ENCODE measurements at places on chromosomes 6 and 20. TPM values are rescaled to one million over a fixed set of nuclear protein-coding genes. Genes with fewer than 3 reads are reported as not detected.

DNA sequence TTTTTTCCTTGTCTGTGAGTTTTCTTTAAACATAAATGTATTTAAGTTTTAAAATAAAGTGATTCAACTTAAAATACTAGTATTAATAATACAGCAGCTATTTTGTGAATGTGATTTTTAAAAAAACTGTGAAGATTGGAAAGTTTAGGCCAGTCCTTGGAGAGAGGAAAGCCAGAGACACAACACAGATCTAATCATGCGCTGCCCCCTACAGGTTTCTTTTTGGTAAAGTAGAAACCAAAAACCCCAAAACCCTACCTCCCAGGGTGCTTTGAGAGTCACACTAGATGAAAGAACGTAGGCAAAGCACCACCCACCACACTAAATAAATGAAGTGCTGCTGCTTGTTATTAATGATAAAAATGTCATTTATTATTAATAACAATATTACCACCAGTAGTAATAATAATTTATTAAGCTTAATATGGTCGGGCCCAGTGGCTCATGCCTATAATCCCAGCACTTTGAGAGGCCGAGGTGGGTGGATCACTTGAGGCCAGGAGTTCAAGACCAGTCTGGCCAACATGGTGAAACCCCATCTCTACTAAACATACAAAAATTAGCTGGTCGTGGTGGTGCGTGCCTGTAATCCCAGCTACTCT is 33.7 kb downstream of the SLC9A8 start:
- peaks cover 52% of the 10 kb centered on the region for H3K36me3 ChIP-seq
- H3K4me1 ChIP-seq: no peaks in the 10 kb centered on the region
- H3K27ac ChIP-seq: no peak overlapping the region
- no peaks in the 10 kb centered on the region for H3K27me3 ChIP-seq
- no peak overlapping the region for H3K4me3 ChIP-seq
- peak; percentile 60 for DNase-seq

GRCh38 chr6:43614396-43614730 is 14.7 kb downstream of the GTPBP2 start:
- DNase-seq: no peak
- no peaks in the 10 kb centered on the region for H3K36me3 ChIP-seq
- no peak overlapping the region for H3K4me3 ChIP-seq
- H3K4me1 ChIP-seq: no peaks in the 10 kb centered on the region
- no peak overlapping the region for H3K27ac ChIP-seq

- H3K27ac ChIP-seq: no peak overlapping the region
- no peak for DNase-seq
- H3K36me3 ChIP-seq: no peaks in the 10 kb centered on the region
- no peaks in the 10 kb centered on the region for H3K4me1 ChIP-seq
- H3K27me3 ChIP-seq: no peaks in the 10 kb centered on the region
Observed at GRCh38 chr6:168124921-168125320, 45.9 kb upstream of the FRMD1 start.

DNA sequence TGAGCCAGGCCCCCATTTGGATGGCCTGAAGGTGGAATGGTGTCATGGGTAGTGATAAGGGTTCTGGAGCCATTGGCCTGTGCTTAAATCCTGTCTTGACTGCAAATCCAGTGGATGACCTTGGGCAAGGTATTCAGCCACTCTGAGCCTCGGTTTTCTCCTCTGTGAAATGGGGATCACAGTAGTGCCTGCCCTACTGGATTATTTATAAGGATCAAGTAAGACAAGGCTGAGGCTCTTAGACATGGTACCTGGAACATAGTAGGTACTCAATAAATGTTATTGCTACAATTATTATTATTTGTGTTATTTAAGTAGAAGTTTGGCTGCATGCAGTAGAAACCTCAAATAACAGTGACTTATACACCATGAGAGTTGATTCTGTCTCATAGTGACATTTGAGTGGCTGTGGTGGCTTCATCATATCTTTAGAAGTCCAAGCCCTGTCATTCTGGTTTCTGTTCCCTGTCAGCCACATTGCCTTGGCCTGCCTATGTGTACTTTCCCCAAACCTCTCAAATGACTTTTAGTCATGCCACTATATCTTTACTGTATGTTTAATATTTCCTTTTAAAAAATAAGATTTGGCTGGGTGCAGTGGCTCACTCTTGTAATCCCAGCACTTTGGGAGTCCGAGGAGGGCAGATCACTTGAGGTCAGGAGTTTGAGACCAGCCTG is 37.6 kb upstream of the CHMP4B start:
- no peak overlapping the region for H3K4me3 ChIP-seq
- DNase-seq: no peak
- no peak overlapping the region for H3K27ac ChIP-seq
- no peaks in the 10 kb centered on the region for H3K4me1 ChIP-seq

DNA sequence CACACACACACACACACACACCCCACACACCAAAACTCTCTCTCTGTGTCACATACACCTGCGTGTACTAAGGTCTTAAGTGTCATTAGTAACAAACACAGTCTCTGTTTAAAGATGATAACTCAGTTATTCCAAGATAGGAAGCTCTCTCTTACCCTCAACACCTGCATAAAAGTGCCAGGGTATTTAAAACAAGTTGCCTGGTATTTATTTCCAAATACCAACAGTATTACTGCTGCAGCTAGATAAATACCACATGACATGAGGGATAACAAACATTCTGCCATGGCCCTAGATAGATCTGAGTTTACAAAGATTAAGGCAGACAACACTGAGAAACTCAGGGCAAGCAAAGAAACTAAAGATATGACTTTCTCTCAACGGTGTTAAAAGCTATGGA is 118.5 kb downstream of the SIM1 start:
- no peaks in the 10 kb centered on the region for H3K4me1 ChIP-seq
- no peak for DNase-seq
- H3K27ac ChIP-seq: no peak overlapping the region
- H3K36me3 ChIP-seq: no peaks in the 10 kb centered on the region
- H3K27me3 ChIP-seq: no peaks in the 10 kb centered on the region

DNA sequence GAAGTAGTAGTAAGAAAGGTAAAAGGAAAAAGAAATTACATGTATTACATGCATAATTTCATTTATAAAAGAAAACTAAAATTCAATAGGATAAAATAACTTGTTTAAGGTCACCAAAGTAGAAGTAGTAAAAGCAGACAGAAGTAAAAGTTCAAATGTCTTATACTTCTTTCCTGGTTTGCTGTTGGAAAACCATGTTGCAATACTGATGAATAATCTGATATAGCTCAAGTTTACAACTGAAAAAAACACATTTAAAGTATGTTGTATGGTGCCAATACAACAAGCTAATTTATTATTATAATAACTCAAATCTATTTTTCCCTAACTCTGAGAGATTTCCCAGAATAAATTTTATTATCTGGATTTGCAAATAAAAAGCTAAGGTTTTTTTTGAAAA is 78.3 kb downstream of the PHIP start:
- H3K27me3 ChIP-seq: no peaks in the 10 kb centered on the region
- H3K27ac ChIP-seq: no peak overlapping the region
- H3K4me1 ChIP-seq: no peaks in the 10 kb centered on the region
- DNase-seq: no peak
- H3K4me3 ChIP-seq: no peak overlapping the region

Gene PGC
- 8.4 TPM for polyA plus RNA-seq

Gene DEFB124
- polyA plus RNA-seq: 0.31 TPM
